ENCODE measurements at places on chromosomes 5 and 9.

DNA sequence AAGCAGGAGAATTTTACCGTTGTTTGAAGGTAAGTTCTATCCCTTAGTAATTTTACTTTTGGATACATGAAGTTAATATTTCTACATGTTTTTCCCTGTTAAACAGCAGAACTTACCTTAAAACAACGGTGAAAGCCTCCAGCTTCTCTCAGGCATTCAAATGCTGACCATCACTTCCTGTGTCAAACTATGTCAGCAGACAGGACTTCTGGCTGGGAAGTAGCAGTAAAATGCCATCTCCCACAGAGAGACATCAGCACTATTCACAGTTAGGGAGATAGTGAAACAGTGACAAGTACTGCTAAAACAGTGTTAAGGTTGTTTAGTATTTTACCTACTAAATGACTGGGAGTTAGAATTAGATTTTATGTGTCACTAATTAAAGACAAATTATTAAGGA is 34.2 kb upstream of the GOLGA1 start:
- DNase-seq: no peak

DNA sequence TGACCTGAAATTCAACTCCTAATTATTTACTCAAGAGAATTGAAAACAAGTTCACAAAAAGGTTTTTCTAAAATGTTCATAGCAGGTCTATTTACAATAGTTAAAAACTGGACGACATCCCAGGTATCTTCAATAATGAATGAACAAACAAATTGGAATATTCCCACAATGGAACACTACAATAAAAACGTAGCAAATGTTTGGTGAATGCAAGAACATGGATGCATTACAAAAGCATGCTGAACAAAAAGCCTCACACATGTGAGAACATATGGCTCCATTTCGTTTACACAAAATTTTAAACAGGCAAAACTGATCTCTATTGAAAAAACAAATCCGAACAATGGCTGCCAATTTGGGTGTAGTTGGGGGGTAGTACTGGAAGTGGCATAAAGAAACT is 669.9 kb downstream of the MTRR start:
- no peak for DNase-seq

DNA sequence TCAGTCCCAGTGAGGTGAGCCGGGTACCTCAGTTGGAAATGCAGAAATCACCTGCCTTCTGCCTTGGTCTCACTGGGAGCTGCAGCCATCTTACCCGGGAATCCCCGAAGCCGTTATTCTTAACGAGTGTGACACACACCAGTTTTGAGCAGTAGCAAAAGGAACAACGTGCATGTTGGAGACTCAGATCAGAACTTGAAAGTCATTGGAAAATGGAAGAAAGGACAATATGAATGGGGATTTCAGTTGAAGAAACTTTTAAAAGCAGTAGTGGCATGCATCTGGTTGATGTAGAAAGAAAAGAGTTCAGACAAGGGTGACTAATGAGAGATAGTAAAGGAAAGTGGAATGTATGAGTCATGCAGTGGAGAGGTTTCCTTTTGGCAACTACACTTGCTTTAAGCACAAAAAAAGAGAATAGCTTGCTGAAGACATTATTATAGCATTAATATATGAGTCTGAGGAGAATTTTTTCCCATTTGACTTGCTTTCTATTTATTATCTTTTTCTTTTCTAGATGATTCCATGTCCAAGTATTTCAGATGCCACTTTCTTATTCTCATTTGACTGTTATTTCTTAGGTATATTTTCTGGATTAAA is 44.4 kb upstream of the ANKDD1B start:
- DNase-seq: no peak

DNA sequence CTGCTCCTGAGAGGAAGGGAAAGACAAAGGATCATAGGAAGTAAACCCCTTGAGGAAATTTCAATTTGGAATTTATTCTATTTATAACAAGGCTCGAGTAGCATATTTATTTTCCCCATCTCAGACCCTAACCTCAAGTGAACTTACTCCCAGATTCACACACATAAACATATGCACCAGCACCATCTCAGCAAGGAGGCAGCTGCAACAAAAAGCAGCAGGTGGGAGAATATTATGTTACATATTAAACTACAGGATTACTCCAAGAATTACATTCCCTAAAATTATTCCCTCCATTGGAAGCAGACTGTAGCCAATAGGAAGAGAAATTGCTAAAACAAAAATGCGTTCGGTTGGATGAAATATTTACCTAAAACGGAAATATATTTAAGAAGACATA is 108.4 kb upstream of the PRSS3 start:
- no peak for DNase-seq

GRCh38 chr9:24816006-24816405 is 270.3 kb upstream of the IZUMO3 start:
- DNase-seq: no peak

DNA sequence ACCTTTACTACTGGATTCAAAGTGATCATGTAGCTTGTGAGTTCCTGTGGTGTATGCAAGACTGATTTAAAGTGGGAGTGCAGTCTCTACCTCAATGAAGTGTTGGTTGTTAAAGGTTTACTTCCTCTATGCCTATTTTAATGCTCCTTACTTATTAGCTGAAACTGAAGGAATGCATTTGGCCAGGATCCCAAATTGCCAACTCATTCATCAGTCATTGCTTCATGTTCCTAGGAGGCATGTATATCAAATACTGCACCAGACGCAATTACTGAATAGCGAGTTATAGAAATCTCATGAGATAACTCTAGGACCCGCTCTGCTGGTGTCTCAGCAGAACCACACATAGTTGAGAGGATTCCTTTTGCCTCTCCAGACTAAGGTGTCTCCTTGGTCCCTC is 143.0 kb upstream of the RPS23 start:
- no peak for DNase-seq

- DNase-seq: no peak
Measured at GRCh38 chr5:133818031-133818431, 150.4 kb downstream of the C5orf15 start.

GRCh38 chr5:152427721-152428120 is 22.6 kb upstream of the NMUR2 start:
- no peak for DNase-seq

- no peak for DNase-seq
Measured at GRCh38 chr9:100038472-100038871, 60.3 kb downstream of the ERP44 start.

DNA sequence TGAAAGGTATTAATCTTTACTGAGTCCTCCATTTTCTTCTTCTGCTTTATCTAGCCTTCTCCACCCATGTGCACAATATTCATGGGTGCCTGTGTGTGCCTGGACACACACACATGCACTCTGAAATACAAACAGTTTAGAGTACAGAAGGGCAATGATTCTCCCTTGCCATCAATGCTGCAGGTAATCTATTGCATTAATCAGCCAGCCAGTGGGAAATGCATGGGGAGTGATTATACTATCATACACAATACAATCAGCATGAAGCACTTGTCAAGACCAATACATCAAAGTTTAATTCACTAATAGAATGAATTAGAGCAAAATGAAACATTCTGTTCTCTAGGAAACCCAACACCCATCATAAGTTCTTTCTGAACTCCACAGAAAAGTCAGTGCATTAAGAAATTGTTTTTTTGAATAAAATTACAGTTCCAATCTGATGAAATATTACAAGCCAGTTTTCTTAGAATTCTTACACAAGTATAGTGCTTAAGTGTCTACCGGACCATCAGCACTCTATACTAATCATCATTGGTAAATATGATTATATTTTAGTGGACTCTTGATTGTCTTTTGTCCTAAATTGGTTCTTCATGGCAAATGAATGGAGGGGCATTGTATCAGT is 172.2 kb downstream of the ZSWIM6 start:
- no peak for DNase-seq

DNA sequence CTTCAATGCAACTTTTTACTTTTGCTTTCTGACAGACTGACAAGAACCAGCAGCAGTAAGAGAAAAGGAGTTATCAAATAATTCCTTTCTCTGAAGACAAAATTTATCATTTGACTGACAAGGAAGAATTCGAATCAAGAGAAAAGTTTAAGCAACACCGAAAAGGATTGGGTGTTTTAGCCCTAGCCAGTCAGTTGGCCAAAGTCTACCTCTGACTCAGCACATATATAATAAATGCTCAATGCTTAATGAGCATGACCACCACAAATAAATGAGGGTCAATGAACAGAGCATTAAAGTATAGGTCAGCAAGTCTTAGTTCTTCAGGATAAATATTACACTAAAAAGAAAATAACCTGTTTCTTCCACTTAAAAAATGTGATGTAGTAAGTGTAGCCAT is 1603.5 kb upstream of the C9orf72 start:
- no peak for DNase-seq

- no peak for DNase-seq
Measured at GRCh38 chr5:56078278-56079156, 83.8 kb upstream of the IL6ST start.

DNA sequence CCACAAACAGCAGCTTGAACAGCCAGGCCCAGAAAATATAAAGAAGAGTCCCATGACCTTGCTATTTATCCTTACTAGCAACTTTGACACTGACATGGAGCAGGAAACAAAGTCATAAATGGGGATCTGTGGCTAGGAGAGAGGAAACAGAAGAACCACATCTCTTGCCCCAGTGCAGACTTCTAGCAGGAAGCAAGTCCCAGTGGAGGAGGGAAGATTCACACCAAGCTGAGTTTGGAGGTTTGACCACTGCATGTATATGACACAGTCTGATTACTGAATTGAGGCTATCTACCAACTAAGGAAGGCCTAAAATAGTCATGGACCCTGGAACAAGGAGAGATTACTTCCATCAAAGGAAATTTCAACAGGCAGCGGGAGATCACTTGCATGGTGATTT is 51.4 kb downstream of the CDH6 start:
- no peak for DNase-seq

GRCh38 chr5:144028636-144029035 is 141.8 kb downstream of the YIPF5 start:
- DNase-seq: no peak

DNA sequence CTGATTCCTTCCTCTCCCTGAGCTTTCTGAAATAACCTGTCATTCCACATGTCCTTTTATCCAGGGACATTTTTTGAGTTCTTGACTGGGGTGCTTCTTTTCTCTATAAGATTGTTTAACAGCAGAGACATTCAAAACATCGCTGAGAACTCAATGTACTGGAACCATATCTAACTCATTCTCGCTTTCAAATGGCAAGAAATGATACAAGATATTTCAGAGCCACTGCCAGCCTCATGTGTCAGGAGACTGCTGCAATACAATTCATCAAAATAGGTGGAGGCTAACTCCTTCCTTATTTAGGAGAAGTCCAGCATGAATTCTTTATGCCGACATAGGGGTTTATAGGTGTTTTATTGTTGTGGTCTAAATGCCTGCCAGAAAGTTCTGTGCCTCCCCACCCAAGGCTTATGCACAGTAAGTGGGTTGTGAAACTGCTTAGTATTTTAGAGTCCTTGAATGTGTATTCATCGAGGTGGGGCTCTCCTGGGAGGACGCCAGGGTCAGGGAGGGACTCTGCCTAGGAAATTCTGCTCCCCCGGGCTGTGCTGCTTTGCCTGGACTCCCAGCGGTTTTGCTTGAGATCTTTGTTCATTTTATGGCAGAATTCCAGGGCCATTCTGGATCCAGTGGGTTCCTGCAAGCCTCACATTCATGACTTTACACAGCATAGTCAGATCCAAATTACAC is 53.9 kb downstream of the ZNF474 start:
- DNase-seq: no peak

GRCh38 chr5:168513861-168514428 is 15.2 kb upstream of the FBLL1 start:
- no peak for DNase-seq

DNA sequence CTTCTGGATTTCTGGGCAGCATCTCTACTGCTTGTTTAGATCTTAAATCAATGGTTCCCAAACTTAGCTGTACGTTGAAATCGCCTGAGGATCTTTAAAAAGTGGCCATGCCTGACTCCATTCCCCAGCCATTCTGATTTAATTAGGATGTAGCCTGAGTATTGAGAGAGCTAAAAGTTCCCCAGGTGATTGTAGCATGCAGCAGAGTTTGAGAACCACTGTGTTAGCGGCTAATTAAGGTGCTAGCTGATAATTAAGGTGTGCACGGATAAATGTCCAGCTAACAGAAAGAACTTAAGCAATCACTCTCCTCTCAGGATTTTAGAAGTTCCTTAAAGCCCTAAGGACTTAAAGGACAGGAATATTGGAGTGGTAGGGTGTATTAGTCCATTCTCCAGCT is 89.1 kb downstream of the NMUR2 start:
- no peak for DNase-seq

DNA sequence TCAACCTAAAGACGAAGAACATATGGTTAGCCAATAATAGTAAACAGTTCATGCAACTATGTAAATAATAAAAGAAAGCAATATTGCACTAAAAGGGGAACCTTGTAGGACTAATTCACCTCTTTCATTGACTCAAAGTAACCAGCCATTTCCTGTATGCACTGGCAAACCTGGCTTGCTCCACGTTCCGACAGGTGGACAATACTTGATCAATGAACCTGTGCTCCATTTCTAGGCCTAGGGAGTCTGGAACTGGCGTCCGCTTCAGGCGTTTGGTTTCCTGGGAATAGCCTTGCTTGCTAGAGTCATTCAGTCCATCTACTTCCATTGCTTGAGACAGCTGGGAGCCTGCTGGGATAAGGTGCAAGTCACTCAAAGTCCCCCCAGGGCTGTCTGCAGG is 41.6 kb downstream of the PTAR1 start:
- no peak for DNase-seq

GRCh38 chr9:87620731-87621322 is 105.1 kb upstream of the CTSL start:
- no peak for DNase-seq

GRCh38 chr9:132214027-132214622 is 52.3 kb downstream of the NTNG2 start:
- no peak for DNase-seq

- no peak for DNase-seq
Measured at GRCh38 chr5:102542057-102542456, 43.3 kb upstream of the SLCO6A1 start.

DNA sequence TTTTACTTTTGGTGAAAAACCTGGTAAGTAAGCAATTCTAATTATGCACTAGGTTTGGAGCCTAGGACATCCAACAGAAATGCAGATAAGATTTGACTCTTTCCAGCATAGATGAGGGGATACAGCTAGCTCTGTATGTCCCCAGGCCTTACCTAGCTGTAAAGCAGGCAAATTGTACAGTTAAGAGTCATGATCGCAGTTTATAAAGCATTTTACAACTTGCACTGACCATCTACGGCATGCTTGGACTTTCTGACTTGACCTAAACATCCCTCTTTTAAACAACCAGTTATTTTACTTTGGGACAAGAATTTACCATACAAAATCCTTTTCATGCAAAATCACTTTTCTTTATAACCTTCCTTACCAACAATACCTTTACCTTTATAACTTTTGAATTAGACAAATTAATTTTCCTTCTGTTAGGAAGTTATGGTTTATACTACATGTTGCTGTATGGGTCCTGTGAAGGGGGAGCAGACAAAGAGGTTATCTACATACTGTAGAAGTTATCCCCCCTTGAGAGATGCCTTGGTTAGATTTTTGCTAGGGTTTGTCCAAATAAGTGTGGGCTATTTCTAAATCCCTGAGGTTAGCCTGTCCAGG is 36.8 kb downstream of the FGD3 start:
- no peak for DNase-seq
